ENCODE measurements at places on chromosomes 7 and 10.

DNA sequence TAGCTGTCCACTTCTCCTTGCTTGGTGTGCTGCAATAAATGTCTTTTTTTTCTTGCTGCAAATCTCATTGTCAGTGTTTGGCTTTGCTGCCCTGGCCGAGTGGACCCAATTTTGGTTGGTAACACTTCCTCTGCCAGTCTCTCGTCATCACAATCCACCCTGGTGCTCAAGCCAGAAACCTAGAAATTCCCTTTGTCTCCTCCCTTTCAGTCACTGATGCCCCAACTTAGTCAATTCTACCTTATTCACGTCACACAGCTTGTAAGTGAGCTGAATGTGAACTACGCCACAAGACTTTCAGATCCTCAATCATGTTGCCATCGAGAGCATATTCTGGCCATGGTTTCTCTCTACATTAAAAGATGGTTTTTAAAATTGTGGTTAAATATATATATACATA lies 13.0 kb upstream of the FRA10AC1 start:
- DNase-seq = no peak

GRCh38 chr7:3588341-3588740 lies 287.3 kb downstream of the SDK1 start:
- peak; percentile 70 for DNase-seq

- DNase-seq = peak; percentile 78
These were observed 34.6 kb downstream of the AGK start for GRCh38 chr7:141585592-141586510.

DNA sequence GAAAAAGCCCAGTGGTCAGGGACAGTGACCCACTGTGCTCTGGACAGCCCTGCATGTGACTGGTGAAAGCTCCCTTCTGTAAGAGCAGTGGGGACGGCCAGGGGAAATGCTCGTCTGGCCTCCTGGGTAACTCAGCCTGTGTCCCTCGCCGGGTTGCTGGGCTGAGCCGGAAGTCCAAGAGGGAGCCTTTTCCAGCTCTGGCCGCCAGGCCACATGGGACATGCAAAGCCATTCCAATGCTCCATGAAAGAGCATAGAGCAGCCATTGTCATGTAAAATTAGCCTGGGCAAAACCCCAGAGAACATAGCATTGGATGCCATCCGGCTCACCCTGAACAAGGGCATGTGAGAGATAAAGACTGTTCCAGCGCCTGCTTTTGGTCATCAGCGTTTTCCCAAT lies 64.9 kb upstream of the ADRB1 start:
- no peak for DNase-seq

DNA sequence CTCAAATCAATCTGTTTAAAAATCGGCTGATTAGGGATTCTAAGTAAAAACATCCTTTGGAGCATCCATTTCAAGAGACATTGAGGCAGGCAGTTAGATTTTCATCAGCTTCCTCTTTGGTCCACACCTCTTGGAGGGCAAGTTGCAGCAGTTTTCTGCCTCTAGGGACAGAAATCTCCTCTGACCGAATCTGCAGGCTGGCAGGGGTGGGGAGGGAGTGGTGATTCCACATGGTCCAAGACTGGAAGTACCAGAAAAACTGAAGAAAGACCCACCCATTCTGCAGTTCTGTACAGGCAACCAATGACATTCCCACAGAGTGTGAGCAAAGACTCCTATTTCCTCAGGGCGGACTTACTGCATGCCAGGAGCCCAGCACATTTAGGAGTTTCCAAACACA lies 29.0 kb downstream of the FGFBP3 start:
- DNase-seq = peak; percentile 97

DNA sequence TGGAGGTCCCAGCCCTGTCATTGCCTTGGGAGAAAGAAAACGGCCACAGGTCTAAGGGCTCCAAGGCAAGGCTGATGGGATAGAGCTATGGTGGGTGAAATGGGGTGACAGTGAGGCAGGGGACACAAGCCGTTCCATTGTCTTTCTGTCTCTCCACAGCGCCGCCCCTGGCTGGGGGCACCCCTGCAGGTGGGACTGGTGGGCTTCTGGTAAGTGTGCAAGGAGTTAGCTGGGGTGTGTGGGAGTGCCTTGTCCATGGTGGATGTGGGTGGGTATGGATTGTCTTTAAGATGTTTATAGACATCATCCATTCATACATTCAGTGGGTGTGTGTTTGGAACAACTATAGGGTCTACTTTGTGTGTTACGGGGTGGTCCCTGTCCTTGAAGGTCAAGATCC lies 7.5 kb downstream of the SFXN3 start:
- no peak for DNase-seq

DNA sequence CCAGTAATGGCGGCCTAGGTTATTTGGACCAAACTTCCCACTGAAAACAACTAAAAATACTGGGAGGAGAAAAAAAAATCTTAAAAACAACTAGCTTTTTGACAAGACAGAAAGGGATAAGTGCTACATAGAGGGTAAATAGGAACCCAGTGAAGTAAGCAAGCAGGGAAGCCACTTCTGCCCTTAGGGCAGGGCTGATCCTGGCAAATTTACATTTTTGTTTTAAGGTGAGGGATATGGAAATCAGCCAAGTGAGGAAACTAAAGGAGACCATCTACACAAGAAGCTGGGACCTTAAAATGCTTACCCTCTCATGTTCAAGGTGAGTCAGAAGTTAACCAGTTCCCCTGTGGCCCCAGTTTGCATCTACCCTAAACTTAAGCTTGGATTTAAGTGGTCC lies 46.5 kb upstream of the CYCS start:
- DNase-seq = no peak

- no peak for DNase-seq
These were observed 174.7 kb upstream of the GRB10 start for GRCh38 chr7:50957431-50957830.

DNA sequence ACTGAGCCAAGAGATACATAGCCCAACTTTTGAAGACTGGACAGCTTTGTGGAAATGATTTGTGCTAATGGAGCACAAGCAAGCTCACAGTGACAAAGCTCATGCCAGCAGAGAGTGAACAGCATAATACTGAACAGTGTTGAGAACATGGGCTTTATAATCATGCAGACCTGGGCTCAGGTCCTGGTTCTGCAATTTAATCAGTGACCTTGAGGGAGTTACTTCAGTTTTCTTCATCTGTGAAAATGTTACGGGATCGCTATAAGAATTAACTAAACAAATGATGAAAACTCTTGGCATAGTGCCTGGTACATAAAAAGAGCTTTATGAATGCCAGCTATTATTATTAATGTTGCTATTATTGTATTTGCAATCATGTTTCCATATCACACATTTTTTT lies 690.5 kb upstream of the LRRN3 start:
- no peak for DNase-seq

- no peak for DNase-seq
These were observed 52.2 kb downstream of the ATAD1 start for GRCh38 chr10:87765666-87766376.

DNA sequence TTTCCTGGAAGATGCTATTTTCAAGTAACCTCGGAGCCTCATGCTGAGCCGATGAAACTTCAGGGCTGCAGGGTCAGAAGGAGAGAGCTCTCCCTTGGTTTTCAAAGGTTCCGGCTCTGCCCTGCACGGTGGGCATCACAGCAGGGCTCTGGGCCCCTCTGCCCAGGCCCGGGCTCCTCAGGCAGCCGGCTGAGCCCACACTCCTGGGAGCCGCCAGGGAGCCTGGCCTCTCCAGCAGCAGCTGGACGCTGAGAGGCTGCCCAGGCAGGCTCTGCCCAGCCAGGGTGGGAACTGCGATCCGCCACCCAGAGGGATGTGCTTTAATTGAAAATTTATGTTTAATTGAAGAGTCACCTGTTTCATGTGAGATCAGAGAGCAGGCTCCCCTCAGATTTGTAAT lies 97.5 kb upstream of the MGMT start:
- no peak for DNase-seq

DNA sequence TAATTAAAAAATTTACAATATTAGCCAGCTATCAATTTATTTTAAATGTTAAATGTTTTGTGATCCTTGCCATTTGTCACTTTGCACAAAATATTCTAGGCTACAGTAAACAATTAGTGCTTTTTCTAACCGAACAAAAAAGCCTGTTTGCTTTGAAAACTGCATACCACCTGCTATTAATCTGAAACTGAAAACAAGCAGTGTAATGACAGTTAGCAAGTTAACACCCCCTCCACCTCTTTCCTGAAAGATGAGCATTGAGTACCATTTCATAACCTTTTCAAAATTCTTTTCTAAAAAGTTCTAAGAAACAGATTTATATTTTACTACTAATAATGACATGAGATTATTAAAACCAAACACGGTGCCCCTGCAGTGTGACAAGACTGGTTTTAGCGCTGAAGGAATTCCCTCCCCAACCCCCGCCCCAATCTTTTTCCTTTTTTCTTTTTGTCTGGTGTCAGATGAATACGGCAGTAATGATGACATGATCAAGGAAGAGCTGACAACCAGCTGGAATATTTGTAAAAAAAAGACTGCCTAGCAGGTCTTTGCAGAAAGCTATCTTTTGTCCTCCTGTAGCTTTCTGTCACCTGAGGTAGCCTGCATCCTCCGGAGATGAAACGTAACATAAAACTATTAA lies 175.6 kb downstream of the CHCHD3 start:
- DNase-seq = no peak

GRCh38 chr7:94041529-94041928 lies 37.4 kb upstream of the BET1 start:
- DNase-seq = peak; percentile 37

GRCh38 chr7:145875267-145875666 lies 241.3 kb upstream of the CNTNAP2 start:
- no peak for DNase-seq

GRCh38 chr10:182441-183201 lies 47.4 kb downstream of the ZMYND11 start:
- peak; percentile 50 for DNase-seq

DNA sequence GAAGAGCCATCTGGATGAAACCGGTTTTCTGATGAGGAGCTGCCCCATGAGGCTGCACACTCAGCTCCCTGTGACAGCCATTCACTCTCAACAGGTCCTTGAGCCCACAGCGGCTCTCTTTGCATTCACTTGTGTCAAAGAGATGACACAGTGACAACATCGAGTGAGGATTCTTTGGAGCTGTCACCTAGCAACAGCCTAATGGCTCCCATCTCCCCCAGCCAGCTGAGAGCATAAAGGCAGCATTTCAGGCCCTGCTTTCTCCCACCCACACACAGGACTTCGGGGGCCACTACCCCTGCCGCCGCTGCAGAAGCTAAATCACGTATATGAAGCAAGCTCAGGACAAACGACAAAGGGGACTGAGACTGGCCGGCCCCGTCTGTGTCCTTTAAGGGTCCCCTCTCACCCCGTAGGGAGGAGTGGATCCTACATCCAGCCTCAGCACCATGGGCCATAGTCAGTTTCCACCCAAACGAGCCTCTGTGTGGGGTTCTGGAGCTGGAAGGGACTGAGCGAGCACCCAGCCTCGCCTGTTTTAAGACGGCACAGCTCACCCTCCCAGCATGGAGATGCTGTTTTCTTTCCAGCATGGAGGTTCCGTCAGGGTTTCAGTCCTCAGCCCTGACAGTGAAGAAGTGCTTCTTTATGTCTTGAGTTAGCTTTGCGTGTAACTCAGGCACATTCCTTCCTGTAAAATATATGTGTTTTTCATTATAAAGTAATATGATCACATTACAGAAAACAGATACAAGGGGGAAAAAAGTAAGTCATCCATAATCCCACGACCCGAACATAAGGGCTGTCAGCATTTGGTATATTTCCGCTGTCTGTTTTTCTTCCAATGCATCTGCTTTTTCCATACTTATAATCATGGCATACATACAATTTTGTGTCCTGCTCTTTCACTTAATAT lies 4.9 kb downstream of the CPA4 start:
- DNase-seq = no peak

- DNase-seq = no peak
These were observed 10.0 kb downstream of the FRG2B start for GRCh38 chr10:133616371-133617130.

GRCh38 chr7:2405201-2405600 lies 1.8 kb downstream of the CHST12 start:
- DNase-seq = no peak

GRCh38 chr7:42012313-42012712 lies 224.7 kb downstream of the GLI3 start:
- no peak for DNase-seq

- no peak for DNase-seq
These were observed 192.0 kb downstream of the OTUD1 start for GRCh38 chr10:23630885-23631284.

GRCh38 chr7:82750007-82750406 lies 306.4 kb upstream of the CACNA2D1 start:
- DNase-seq = no peak

GRCh38 chr10:35079763-35080162 lies 10.4 kb downstream of the CUL2 start:
- peak; percentile 86 for DNase-seq

GRCh38 chr10:77643795-77644468 lies 6.3 kb upstream of the KCNMA1 start:
- peak; percentile 69 for DNase-seq

DNA sequence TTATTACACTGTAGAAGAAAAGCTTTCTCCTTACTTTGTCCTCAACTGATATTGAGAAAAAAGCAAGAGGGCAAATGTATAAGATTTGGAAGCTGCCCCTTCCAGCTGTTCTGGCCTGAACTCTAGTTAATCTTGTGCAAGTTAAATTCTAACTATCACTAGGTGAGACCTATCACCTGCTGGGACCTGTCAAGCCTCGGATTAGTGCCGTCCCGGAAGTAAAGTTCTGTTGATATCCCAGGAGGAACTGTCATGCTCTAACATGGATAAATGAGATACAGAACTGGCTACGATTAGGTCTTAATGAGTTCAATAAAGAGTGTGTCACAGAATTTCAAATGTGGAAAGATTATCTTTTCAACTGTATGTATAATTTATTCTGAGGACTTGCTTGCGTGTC lies 1.2 kb upstream of the BPGM start:
- peak; percentile 51 for DNase-seq

- no peak for DNase-seq
These were observed 219.9 kb downstream of the FGFR2 start for GRCh38 chr10:121378251-121378801.

- no peak for DNase-seq
These were observed 17.8 kb upstream of the REEP3 start for GRCh38 chr10:63503395-63503794.

- DNase-seq = no peak
These were observed 3.0 kb downstream of the GDI2 start for GRCh38 chr10:5810225-5810624.

DNA sequence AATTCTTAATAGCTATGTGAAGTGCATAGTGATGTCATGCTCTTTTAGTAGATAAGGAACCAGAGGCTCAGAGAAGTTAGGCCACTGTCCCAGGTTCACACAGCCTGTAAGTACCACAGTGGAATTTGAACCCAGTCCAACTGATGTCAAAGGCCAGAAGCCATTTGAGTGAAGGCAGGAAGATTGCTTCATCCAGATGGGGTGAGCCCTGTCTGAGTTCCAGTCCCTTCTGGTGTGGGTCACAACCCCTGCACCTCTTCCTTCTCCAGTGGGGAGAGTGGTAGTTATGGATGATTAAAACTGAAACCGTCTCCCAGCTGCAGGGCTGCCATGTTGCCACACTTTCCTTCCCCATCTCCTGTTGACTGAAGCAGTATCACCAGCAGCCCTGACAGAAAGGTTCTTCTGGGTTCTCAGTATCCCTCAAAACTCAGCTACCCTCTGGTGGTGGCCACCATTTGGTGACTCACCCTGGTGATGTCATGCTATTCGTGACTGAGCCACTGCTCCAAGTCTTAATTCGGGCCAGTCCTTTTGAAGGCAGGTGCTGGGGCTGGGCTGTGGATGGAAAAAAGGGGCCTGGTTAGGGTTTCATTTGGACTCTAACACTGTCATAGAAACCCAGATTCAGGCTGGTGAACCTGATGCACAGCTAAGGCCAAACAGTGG lies 1.5 kb upstream of the C10orf95 start:
- DNase-seq = peak; percentile 68

GRCh38 chr10:131706952-131707351 lies 193.9 kb upstream of the PPP2R2D start:
- DNase-seq = no peak

Data from epithelial cell of esophagus (primary cell).